Activated CD4-positive, alpha-beta T cell treated with anti-CD3 and anti-CD28 coated beads, Interleukin-2, amount 50 U/mL, for 16 hours (primary cell): ENCODE measurements at places on chromosomes 7 and 10.

GRCh38 chr10:4407783-4408182 is 418.2 kb upstream of the AKR1E2 start:
- DNase-seq, result peak; percentile 26

DNA sequence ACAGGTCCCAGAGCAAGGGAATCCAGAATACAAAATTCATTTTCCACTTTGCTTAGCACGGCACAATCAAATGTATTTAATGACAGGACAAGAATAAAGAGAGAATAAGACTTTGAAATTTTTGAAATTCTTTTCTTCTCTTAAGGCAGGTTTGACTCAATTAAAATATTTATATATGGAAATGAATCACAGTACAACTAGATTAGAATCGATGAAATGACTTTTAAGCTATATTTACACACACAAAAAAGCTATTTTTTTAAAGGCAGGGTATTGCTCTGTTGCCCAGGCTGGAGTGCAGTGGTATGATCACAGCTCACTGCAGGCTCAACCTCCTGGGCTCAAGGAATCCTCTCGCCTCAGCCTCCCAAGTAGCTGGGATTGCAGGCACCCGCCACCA is 265.4 kb upstream of the SLC26A5 start:
- no peak for DNase-seq

DNA sequence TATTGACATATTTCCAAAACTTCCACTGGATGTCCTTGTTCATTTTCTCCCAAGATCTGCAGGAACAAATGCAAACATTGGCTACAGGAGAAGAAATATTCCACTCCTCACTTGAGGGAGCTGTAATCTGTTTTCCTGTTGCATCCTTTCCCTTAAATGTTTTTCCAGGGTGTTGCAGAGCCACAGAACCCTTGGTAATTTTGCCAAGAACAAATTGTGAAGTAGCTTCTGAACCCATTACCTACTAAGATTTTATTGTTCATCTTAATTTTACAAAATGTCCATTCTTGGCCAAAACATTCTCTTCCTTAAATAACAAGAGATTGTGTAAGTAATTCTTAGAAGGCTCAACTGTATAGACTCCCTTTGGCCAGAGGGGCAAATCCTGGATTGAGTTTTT is 177.0 kb downstream of the GNAT3 start:
- no peak for DNase-seq

DNA sequence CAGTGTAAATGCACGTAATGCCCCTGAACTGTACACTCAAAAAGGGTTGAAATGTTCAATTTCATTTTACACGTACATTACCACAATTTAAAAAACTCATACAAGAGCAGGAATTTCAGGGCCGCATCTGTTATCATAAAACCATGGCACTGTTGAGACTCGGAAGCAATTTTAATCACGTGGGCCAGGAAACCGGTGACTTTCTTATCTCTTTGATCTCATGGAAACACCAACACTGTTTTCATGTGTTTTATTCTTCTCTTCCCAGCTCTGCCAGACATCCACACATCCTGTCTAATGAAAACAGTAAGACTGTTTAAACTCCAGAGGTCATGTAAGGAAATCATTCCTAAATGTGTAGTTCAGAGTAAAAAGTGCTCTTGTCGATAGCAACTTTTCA is 35.9 kb downstream of the PTPRE start:
- DNase-seq, result no peak

DNA sequence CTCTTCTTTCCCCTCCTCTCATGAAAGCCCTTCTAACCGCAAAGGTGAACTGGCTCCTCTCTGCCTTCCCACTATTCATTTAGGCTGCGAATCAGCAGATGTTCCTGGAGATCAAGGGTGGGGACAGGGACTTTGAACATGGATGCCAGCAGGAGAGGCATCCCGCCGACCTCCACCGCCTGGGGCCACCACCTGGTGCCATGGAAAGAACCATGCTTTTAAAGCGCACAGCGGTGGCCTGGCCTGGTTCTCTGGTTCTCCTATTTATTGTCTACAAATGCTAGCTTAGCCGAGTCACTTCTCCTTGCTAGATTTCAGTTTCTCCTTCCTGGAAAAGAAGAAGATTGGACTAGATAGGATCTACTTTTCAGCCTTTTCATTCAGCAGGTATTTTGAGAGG is 43.2 kb upstream of the KCNMA1 start:
- no peak for DNase-seq

GRCh38 chr7:50304129-50304910 is at the start of gene IKZF1:
TSS of gene IKZF1 (plus strand) at chr7:50304716. CDS start at chr7:50319062, 14,346 bp downstream.
- DNase-seq, result peak; percentile 83

DNA sequence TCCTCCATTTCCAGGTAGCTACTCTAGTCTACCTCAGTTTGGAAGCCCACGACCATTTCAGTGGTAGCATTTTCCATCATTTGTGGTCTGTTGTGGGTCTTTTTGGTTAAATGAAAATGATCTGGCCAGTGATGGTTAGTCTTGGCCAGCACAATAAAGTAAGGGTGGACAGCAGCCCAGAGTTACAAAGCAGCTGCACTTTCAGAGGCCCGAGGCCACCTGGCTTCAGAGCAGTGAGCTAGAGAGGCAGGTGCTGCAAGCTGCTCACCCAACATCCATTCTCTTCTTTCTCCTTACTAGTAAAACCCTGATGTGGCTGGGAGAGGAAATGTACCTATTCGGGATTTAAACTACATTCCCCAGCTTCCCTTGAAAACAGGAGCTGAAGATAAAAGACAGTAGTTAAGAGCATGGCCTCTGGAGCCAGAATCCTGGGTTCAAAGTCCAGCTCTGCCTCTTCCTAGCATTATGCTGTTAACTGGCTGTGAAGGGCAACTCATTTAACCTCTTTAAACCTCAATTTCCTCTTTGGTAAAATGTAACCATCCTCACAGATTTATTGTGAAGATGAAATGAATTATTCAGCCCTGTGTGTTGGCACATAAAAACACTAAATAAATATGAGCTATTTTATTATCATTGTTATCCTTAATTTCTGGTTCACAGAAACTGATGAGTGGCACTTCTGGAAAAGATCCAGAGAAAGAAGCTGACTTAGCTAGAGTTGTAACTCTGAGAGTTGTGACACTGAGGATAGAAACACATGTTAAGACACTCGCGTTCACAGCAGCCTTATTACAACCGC is 517.4 kb downstream of the PARD3 start:
- no peak for DNase-seq

GRCh38 chr10:51273574-51273973 is 199.3 kb downstream of the PRKG1 start:
- DNase-seq, result no peak
